Chondrocyte (in vitro differentiated cells): ENCODE measurements at places on chromosomes 6 and 20.

- DNase-seq, result no peak
Observed at GRCh38 chr20:46350201-46350985, 42.1 kb upstream of the CDH22 start.

GRCh38 chr20:11895861-11896387, 21.8 kb upstream of the BTBD3 start:
- DNase-seq, result no peak

- no peak for DNase-seq
Observed at GRCh38 chr20:49043000-49043399, 3.1 kb upstream of the CSE1L start.

GRCh38 chr6:110746680-110747079, 68.6 kb downstream of the CDK19 start:
- DNase-seq, result no peak

DNA sequence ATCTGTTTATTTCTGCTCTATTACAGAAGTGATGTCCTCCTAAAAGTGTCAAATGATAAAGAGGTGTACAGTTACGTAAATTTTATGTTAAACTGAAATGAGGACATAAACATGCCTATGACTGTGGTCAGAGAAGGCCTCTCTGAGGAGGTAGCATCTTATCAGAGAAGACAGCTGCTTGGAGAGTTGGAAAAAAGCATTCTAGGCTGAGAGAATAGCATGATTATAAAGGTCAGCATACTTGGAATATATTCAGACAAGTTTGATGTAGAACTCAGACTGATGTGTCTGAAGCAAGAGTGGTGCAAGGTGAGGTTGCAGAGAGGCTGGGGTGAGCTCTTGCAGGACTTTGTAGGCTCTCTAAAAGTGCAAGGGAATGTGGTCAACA, 3.1 kb upstream of the PCNA start:
- no peak for DNase-seq
